Endothelial cell (in vitro differentiated cells): ENCODE measurements at places on chromosomes 2 and 18. TPM values are rescaled to one million over a fixed set of nuclear protein-coding genes. Genes with fewer than 3 reads are reported as not detected.

ALMS1 gene
- 21.5 TPM for total RNA-seq

COL3A1 gene
- total RNA-seq = 0.31 TPM

SP100 gene
- 8.3 TPM for total RNA-seq

LYPD1 gene
- total RNA-seq = 0.64 TPM

L3MBTL4 gene
- total RNA-seq = 0.56 TPM

MITD1 gene
- 23.3 TPM for total RNA-seq

C2orf81 gene
- total RNA-seq = 5.0 TPM

DSC1 gene
- not detected for total RNA-seq

ERLEC1 gene
- 31.0 TPM for total RNA-seq

FTCDNL1 gene
- total RNA-seq = 1.0 TPM

CIB4 gene
- not detected for total RNA-seq

TRIB2 gene
- total RNA-seq = 10.1 TPM

CDK15 gene
- total RNA-seq = not detected

CNGA3 gene
- 0.10 TPM for total RNA-seq

PLCL1 gene
- total RNA-seq = 13.6 TPM

UGT1A10 gene
- total RNA-seq = not detected

AMER3 gene
- 0.18 TPM for total RNA-seq

CASP10 gene
- 38.6 TPM for total RNA-seq

ZNF892 gene
- 11.2 TPM for total RNA-seq

ATP8B1 gene
- total RNA-seq = 66.7 TPM

MGAT5 gene
- total RNA-seq = 124 TPM

SMYD1 gene
- not detected for total RNA-seq

FAHD2A gene
- total RNA-seq = 34.0 TPM

BARD1 gene
- total RNA-seq = 22.0 TPM

CDH7 gene
- total RNA-seq = 0.44 TPM

ZNF519 gene
- 14.5 TPM for total RNA-seq

NTSR2 gene
- total RNA-seq = not detected

ABHD1 gene
- total RNA-seq = 0.31 TPM

TMEM169 gene
- 3.2 TPM for total RNA-seq

TBR1 gene
- 0.08 TPM for total RNA-seq

PLGLB2 gene
- total RNA-seq = 1.5 TPM

C2orf66 gene
- total RNA-seq = 1.4 TPM

HOXD12 gene
- not detected for total RNA-seq

XRCC5 gene
- total RNA-seq = 365 TPM

CAPN14 gene
- total RNA-seq = 0.13 TPM

DCDC2C gene
- total RNA-seq = not detected

IL36B gene
- not detected for total RNA-seq

KCNE4 gene
- total RNA-seq = 0.46 TPM

SULT1C2 gene
- total RNA-seq = 0.85 TPM

BCL2L11 gene
- total RNA-seq = 32.5 TPM

EVX2 gene
- not detected for total RNA-seq

SIGLEC15 gene
- 2.7 TPM for total RNA-seq

BCL11A gene
- 9.6 TPM for total RNA-seq

MOGAT1 gene
- total RNA-seq = 0.26 TPM

GNAL gene
- total RNA-seq = 9.7 TPM

GALNT5 gene
- 0.15 TPM for total RNA-seq

CCT4 gene
- 200 TPM for total RNA-seq

MBOAT2 gene
- total RNA-seq = 71.6 TPM

MEP1B gene
- total RNA-seq = 0.15 TPM
